NCI-H1417 treated with DMSO at 0.1 percent for 48 hours (cell line): ENCODE measurements at places on chromosomes 1 and 21.

GRCh38 chr1:27489973-27490741, at the start of gene WASF2:
Gene WASF2 (minus strand): TSS chr1:27490167. CDS start chr1:27428890, 61,277 bp downstream.
- DNase-seq = peak; percentile 90

GRCh38 chr1:79633456-79633855, 626.9 kb upstream of the ADGRL4 start:
- DNase-seq = no peak

DNA sequence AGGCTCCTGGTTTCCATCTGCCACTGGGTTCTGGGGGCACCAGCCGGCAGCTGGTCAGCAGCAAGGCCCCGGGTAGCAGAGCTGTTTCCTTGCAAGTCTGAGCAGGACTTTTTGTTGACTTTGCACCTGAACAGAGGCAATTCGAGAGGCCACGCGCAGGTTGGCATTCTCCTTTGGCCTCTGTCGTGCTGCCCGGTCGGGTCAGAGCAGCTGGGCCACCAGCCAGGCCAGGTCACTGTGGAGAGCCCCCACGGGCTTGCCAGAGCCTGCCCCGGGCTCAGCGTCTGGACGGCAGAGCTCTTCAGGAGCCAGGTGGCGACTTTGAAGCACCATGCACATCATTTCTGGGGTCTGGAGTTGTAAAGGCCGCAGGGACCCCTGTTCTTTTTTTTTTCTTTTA, 28.4 kb upstream of the TMEM52 start:
- no peak for DNase-seq

DNA sequence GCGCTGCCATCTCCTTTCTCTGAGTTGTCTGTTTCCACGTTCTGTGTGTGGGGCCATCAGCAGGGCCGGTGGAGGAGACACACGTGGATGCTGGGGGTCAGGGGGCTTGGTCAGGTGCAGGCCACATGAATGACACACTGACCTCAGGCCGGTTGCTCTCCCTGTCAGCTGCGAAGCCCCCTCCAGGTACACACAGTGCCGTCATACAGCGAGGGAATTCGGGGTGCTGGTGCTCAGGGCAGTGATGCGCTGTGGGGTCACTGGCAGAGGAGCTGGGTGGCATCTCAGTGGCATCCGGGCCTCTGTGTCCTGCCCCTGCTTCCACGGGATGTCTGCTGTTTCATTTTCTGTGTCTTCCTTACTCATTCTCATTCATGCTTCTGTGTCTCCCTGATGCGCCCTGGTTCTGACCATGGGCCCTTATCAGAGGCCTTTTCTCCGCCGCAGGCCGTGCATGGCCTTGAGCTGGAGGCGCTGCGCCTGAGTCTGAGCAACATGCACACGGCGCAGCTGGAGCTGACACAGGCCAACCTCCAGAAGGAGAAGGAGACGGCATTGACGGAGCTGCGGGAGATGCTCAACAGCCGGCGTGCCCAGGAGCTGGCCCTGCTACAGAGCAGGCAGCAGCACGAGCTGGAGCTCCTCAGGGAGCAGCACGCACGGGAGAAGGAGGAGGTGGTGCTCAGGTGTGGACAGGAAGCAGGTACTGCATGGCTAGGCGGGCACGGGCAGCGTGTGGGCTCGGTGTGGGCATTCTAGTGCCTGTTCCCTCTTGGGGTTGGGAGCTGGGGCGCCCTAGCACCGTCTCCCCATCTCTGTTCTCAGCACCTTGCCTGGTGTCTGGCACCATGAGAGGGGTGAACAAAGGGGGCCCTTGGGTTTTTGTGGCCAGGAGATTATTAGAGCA, 22.6 kb downstream of the PCNT start:
- no peak for DNase-seq

- no peak for DNase-seq
Measured at GRCh38 chr1:61980561-61980960, 214.1 kb upstream of the L1TD1 start.

DNA sequence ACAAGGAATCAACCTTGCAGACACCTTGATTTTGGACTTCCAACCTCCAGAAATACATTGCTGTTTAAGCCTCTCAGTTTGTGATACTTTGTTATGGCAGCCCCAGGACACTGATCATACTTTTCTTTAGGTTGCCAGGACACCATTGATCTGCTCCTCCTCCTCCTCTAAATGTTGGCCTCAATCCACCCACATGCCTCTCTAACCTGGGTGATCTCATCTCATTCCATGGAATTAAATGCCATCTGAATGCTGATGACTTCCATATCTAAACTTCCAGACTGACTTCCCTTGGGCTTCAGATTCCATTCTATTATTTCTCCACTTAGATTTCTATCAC, 7.4 kb upstream of the PPP1R15B start:
- no peak for DNase-seq

- no peak for DNase-seq
Measured at GRCh38 chr1:243963571-243963970, 87.5 kb upstream of the ZBTB18 start.

GRCh38 chr21:44893948-44894656, 20.6 kb upstream of the PTTG1IP start:
- no peak for DNase-seq

DNA sequence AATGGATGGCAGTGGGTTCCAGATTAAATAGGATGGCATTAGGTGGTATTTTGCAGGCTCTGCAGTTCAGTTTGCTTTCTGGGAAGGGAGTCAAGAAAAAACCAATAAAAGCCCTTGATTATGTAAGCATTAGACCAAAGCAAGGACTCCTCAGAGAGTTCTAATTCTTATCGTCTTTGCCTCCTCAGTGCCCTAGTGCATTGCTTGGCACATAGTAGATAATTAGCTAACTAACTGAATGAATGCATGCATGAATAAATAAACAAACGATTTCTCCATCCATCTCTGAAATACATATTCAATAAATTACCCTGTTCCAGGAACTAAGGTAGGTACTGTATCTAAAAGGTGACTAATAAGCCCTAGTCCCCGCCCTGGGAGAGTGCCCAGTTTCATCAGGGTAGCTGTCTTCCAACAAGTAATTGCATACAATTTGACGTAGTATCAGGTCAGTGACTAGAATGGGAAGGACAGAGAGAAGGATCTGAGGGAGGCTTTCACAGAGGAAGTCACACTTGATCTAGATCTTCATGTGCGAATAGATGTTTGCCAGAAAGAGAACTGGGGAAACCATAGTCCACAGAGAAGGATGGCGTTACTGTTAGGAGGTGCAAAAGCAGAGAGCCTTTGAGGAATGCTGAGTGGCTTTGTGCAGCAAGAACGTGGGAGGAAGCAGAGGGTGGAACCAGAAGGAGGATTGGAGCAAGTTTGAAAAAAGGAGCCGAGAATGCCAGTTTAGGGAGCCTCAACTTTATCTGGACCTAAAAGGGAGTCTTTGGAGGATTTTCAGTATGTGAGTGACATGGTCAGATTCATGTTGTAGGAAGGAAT, 111.4 kb downstream of the TBX19 start:
- no peak for DNase-seq

GRCh38 chr21:42340187-42341050, 10.4 kb downstream of the TFF2 start:
- no peak for DNase-seq

- DNase-seq = no peak
Measured at GRCh38 chr21:36079010-36079649, 9.3 kb downstream of the CBR1 start.

DNA sequence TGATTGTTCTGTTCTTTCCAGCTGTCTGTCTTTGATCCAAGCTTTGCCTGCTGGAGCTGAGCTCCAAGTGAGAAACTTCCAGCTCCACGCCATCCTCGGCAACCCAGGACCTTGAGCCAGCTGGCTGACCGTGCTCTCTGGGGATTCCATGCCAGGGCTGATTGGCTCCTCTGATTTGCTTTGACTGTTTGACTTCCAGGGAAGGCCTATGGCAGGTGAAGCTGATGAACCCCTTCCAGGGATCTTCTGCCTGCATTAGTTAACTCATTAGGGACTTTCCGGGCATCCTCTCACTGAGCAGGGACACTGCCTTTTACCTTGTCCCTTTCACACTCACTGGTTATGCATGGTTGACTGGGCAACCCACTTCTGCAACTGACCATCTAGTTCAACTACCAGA, 406.1 kb downstream of the RPS6KC1 start:
- no peak for DNase-seq

GRCh38 chr1:91685994-91686393, 185.3 kb downstream of the CDC7 start:
- DNase-seq = no peak

GRCh38 chr1:216173376-216173995, 249.8 kb downstream of the USH2A start:
- no peak for DNase-seq

- DNase-seq = no peak
Measured at GRCh38 chr1:166956872-166957271, 18.5 kb downstream of the ILDR2 start.

- DNase-seq = no peak
Measured at GRCh38 chr1:40649592-40649930, 15.9 kb downstream of the RIMS3 start.

DNA sequence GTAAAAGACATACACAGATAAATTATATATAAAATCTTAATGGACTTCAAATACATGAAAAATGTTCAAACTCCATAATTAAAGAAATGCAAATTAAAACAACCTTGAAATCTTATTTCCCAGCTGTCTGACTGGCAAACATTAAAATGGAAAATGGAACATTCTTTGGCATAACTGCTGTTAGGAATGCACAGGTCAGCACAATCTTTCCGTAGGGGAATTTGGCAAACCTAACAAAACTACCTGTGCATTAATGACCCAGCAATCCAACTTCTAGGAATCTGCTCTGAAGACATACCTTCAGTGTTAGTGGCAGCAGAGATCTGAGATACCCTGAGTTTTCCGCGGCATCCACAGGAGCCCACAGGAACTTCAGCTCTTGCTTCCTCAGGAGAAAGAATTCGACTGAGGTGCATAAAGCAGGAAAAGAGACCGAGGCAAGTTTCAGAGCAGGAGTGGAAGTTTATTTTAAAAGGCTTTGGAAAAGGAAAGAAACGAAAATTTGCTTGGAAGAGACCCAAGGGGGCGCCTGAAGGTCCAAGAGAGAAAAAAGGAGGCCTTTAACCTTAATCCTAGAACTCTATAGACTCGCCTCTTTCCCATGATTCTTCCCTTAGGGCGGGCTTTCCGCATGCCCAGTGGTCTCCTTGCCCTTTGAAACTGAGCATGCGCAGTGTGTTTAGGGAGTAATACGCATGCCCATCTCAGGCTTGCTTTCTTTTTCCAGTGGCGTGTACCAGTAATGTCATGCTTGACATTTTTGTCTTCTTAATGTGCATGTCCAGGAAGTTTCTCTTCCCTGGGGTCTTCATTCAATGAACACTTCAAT, 24.8 kb downstream of the LYPD8 start:
- DNase-seq = no peak

- no peak for DNase-seq
Measured at GRCh38 chr1:66402194-66402593, 131.8 kb upstream of the SGIP1 start.

- no peak for DNase-seq
Measured at GRCh38 chr1:53410100-53410541, 49.1 kb upstream of the DMRTB1 start.

GRCh38 chr1:7047866-7048265, 262.6 kb downstream of the CAMTA1 start:
- no peak for DNase-seq

DNA sequence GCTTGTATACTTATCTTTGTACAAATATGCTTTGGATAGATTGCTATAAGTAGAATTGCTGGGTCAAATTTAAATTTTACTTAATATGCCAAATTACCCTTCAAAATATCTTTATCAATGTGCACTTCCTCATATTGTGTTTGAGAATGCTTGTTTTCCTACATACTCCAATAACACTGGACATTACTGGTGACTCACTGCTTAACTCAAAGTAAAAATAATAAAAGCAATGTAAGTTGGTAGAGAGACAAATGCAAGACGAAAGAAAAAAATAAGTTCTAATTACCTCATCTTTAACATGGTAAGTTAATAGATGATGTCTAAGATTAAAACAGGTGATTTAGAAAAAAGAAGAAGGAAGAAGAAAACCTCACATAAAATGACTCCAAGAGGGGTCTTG, 7.9 kb upstream of the SH3GLB1 start:
- DNase-seq = no peak
